ENCODE measurements at places on chromosomes 5 and 9.
A peak's percentile ranks its signal among the peaks of the same experiment; 100 is the strongest.

GRCh38 chr5:53922508-53923498 lies 362.4 kb downstream of the NDUFS4 start:
- DNase-seq = no peak

- DNase-seq = no peak
Measured at GRCh38 chr5:152007653-152008335, 83.1 kb upstream of the GLRA1 start.

DNA sequence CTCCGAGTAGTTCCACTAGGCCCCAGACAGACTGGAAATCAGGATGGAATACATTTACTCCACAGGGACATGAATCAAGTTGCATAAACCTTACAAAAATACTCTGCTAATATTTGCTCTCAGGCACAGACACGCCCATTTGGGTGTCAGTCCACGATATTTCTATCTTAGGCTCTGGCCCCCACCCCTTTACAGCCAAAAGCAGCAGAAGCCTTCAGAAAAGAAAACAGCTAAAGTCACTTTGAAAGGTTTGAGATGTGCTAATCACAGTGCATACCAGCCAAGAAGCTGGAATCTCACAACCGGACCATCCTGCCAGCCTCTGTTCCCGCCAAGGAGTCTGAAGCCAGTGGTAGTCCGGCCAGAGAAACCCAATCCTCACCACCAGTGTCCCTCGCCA lies 22.6 kb downstream of the PTPN3 start:
- no peak for DNase-seq

DNA sequence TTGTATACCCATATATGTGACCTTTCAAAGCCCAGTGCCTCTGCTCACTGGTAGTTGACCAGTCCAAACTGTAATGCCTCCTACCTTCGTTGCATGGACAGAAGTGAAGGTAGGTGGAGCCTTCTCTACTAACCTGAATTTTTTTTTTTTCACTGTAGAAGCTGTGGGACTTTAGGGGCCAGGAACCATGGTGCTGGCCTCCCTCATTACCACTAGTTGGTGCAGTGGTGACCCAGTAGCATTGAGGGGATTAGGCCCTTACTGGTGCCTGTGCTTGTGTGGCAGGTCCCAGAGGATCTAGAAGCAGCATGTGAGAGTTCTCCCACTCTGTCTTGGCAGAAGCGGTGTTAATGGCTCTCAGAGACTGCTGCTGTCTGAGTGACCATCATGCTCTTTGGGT lies 2.3 kb downstream of the RALGPS1 start:
- no peak for DNase-seq

DNA sequence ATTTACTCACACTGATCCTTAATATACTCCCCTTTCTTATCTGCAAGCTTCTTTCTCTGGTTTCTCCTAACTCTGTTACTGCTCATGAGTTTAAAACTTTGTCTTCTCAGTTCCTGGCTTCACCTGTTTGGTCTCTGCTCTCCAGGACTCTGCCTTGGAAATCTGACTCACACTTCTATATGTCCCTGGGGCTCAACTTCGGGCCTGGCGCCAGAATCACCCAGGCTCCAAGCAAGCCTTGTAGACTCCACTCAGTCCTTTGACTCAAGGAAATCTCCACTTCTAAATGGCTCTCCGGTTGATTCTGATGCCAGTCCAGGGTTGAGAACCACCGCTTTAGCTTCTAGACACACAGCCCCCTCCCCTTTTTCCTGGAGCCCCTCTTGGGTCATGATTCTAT lies 57.8 kb downstream of the TMC1 start:
- no peak for DNase-seq

GRCh38 chr5:72522607-72523006 lies 15.4 kb upstream of the ZNF366 start:
- DNase-seq = no peak

GRCh38 chr9:126038790-126039189 lies 287.8 kb upstream of the MVB12B start:
- no peak for DNase-seq

GRCh38 chr9:38226491-38226951 lies 157.5 kb upstream of the SHB start:
- DNase-seq = no peak

DNA sequence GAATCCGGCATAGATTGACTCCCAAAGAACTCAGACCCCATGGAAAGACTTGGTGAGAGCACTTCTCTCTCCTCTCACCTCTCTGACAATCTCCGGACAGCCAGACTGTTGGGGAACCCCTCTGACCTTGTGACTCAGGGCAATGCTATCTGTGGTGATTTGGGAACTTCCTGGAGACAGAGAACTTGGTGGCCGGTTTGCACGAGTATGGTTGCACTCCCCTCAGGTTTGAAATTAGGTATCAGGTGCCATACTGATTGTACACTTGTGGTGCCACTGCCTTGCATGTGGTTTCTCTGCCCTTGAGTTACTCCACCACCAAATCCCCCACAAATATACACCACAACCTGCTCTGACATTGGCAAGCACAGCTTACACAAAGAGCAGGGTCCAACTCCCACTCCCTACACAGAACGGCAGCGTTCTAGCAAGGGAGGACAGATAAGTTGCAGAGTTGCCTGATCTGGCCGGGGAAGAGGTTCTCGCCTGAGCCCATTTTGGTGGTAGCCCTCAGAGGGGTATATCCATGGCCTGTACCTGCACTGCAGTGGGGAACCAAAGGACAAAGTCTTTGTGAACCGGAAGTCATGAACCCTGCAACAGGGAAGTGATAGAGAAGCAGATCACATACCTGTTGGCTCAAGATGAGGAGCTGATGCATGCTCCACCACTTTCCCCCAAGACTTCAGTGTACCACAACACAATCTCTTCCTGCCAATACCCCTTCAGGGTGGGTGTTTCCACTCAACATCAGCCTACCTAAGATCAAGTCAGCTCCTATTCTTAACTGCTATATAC lies 255.1 kb downstream of the MCTP1 start:
- no peak for DNase-seq

DNA sequence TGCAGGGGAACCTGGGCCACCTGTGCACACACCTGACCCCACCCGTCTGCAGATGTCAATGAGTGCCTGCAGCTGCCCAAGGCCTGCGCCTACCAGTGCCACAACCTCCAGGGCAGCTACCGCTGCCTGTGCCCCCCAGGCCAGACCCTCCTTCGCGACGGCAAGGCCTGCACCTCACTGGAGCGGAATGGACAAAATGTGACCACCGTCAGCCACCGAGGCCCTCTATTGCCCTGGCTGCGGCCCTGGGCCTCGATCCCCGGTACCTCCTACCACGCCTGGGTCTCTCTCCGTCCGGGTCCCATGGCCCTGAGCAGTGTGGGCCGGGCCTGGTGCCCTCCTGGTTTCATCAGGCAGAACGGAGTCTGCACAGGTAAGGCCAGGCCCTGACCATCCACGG lies 14.5 kb upstream of the ASS1 start:
- no peak for DNase-seq

DNA sequence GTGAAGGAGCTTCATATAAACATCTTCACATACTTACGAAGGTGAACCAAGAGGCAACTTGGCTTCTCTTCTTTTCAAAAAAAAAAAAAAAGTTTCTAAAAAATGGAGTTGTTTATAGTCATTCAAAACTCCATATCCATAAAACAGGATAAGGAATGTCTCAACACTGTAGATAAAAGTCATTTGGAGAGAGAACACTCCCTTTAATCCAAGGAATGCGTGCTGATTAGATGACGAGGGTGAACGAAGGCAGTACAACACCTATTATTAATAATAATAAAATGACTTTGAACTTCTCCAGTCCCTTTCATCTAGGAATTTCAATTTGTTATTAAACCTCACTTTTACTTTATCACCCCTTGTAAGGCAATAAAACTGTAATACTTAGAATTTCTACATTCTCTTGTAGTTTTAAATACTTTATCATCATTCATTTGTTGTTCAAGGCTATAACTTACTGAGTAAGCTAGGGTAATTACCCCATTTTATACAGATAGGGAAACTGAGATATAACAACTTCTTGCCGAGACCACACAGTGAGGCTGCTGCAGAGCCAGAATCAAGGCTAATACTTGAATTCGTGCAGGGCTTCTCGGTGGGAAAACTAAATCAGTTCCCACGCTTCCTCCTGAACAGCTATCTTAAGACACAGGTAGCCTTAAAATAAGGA lies 377.1 kb downstream of the EFNA5 start:
- no peak for DNase-seq

DNA sequence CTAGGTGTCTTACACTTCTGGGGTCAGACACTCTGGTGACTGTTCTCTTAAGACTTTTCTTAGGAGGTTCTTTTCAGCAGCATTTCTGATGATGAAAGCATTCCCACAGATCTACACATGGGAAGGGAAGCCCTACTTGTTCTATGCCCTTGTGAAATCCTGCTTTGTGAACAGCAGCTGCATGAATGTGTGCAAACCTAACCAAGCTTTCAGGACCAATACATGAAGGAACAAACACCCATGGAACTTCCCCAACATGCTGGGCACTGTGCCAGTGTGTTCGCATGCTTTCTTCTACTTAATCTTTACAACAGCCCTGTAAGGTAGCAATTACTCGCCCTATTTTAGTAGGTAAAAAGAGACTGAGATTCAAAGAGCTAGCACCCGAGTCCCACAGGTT lies 439.9 kb upstream of the KLF4 start:
- no peak for DNase-seq

- DNase-seq = no peak
Measured at GRCh38 chr9:110911659-110912418, 126.4 kb downstream of the LPAR1 start.

- DNase-seq = no peak
Measured at GRCh38 chr5:5887833-5888232, 465.4 kb downstream of the ICE1 start.

- no peak for DNase-seq
Measured at GRCh38 chr5:158907856-158908255, 191.9 kb downstream of the EBF1 start.

DNA sequence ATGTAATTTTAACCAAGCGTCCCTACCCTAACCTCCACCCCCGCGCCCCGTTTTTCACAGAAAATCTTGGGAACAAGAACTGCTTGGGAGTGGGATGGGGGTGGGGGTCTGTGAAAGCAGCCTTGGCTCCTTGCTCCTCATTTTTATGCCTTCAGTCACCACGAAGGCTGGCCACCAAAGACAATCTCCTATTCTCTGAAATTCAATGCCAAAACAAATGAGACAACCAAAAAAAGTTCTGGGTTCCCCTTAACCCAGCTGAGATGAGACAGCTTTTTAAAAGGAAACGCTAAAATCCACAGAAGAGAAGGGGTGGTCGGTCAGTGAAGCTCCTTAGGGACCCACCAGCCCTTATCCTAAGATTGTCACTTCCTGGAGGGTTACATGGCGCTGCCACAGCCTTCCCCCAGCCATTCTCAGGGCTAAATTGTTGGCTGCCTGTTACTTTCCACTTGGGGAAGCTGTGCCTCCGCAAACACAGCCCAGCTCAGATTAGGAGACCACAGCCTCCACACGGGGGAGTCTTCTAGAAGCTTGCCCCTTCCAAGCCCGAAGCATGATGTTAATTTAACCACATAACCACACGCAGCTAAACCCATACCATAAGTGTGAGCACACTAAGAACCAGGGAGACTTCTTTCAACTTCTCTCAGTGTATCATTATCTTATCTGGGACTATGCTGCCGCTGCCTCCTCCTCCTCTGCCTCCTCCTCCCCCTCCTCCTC lies 136.3 kb downstream of the FOXD1 start:
- no peak for DNase-seq

GRCh38 chr5:147853372-147853987 lies 22.0 kb upstream of the SPINK1 start:
- no peak for DNase-seq

GRCh38 chr9:129171993-129172751 lies 5.9 kb downstream of the IER5L start:
- DNase-seq = no peak

- DNase-seq = no peak
Measured at GRCh38 chr5:51621156-51621555, 237.9 kb downstream of the ISL1 start.

DNA sequence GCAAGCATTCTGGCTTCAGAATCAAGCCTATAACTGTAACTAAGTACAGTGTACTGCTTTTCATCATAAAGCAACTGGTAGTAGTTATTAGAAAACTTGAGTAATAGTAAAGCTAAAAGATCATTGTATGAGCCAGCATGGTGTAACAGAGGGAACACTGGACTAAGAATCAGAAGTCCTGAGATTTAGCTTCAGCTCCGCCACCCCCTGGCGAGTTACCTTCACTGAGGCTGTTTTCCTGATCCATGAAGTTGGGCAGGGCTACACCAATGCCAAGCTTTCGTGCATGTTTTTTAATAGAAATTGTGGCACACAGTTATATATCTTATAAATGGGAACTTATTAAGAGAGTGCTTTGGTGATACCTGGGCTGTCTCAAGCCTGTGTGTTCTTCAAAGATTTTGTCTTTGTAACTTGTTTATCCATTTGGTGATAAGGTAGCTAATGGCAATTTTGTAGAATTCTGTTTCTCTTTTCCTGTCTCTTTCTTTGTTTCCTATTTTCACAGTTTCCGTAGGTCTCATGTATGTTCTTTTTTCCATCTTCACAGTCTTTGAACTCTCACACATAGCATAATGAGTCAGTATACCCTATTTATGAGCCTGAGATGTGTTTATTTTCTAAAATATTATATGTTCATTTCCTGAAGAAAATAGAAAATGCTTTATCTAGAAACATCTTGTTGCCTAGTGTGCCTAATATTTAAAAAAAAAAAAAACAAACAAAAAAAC lies 102.3 kb downstream of the GDNF start:
- DNase-seq = no peak

GRCh38 chr9:87518702-87519335 lies 21.2 kb downstream of the DAPK1 start:
- no peak for DNase-seq

DNA sequence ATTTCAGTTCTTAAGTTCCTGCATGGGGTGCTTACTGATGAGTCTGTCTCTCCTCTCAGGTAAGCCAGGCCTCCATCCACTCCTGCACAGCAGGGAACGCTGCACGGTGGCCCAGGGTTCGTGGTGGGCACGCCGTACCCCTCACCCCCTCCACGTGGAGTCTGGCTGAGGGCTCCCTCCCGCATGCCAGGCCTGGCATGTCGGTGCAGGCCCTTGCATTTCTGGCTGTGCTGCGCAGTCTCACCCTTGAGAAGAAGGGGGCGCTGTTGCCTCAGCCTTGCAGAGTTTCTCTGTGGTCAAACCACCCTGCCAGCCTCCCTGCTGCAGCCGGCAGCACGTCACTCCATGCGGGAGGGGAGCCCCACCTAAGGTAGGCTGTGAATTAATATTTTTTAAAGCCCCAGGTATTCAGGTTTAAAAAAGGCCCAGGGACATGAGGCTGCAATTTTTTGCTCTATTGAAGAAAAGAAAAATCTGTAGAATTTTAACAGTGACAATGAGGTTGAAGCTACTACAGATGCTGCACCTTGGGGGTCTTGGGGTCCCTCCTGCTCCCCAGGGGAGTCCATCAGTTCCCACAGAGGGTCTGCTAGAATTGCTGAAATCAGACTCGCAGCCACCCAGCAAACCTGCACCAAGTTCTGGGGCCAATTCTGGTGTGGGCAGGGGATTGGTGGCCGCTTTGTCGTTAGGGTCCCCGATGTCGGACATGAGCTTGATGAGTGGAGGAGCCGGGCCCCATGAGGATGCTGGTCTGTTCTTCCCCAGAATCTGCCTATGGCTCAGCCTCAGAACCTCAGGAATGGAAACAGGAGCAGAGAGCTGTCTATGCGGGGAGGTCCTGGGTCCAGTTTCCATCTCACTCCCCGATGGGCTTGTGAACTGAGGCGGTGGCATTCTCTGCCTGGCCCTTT lies 52.6 kb downstream of the TENT4A start:
- DNase-seq = peak; percentile 25

GRCh38 chr5:83011985-83012384 lies 65.2 kb downstream of the TMEM167A start:
- DNase-seq = no peak

- DNase-seq = no peak
Measured at GRCh38 chr9:72733895-72734294, 212.5 kb downstream of the TMC1 start.

GRCh38 chr9:32378496-32378895 lies 5.9 kb upstream of the ACO1 start:
- DNase-seq = peak; percentile 0

Measured in cerebellar nuclear complex (tissue), 1 donor.